ENCODE measurements at places on chromosomes 16 and 17.

DNA sequence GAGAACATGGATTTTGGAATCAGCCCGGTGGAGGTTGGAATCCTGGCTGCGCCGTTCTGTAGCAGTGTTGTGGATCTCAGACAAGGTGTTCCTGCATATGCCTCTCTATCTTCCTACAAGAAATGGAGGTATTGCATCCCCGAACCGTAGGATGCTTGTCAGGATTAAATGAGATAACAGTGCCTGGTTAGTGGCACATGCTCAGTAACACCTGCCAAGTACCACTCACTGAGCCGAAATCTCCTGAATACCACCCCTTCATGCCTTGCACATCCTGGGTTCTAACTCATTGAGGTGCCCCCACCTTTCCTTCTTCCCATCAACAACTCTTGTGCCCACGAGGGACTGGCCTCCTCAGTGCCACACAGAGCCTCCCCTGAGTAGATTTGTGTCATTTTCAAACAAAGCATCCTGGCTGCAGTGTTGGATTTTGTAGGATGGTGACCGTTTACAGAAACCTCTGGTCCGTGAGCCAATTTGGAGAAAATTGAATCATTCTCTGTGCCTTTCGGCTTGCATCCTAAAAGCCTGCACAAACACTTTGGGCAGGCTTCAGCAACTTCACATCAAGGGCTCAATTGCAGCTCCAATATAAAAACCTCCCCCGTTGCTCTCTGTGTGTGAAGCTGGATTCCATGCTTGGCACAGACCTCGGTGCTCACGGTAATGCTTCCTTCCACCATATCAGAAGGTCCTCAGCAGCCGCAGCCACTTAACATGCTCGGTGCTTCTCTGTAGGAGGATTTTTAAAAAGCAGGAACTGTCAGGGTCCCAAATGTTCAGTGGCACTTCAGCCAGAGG is 84.2 kb downstream of the WWOX start:
- no peak for DNase-seq

GRCh38 chr16:86291491-86291890 is 218.8 kb upstream of the FOXF1 start:
- DNase-seq: no peak

DNA sequence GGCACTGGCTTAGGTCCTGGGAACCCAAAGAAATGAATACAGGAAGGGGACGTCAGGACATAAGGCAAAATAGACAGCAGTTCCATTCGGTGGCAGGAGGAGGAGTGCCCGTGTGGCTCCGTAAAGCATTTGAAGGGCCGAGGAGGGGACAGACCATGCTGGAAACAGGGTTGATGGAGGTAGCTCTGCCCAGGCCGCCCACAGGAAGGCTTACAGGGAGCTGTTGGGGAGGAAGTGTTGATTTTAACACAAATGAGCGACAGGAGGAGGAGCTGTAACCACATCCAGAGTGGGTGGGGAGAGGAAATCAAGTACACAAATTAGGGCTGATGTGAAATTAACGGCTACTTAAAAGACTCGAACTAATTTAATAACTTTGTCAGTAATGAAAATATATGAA is 54.6 kb downstream of the RBFOX3 start:
- no peak for DNase-seq

- no peak for DNase-seq
Observed at GRCh38 chr16:12027558-12028287, 51.2 kb downstream of the SNX29 start.

- peak; percentile 42 for DNase-seq
Observed at GRCh38 chr17:68468788-68469187, 11.5 kb upstream of the WIPI1 start.

DNA sequence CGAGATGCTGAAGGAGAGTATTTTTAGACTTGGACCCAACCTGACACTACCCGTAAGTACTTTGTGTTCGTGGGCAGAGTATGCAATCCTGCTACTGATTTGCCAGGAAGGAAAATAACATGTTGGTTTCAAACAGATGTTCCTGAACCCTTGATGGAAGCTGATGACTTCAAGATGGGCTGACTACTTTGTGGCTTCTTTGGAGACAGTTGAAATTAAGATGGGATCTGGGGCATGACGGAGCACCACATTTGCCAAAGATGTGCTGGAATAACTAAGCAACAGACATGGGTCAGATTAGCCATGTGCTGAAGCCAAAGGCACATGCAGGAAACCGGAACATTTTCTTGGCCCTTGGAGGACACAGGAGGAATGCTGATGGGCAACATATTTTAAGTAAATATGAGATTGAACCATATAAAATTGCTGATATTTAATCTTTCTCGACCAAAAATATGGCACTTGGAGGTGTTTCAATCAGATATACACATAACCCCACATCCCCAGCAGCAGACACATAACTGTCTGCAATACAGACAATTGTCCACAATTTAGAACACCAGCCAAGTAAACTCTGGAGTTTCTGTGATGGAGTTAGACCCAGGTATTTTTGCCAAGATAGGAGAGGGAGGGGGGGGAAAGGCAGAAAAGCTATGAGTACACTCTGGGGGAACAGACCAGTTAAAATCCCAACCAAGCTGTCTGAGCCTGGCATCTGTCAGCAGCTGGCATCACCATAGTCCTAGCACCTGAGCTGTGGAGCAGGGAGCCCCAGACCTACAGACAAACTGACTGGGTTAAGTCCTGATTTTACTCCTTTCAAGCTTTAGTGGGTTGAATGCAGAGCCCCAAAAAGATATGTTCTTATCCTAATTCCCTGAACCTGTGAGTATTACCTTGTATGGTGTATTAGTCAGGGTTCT is 329.4 kb upstream of the CDH5 start:
- DNase-seq: no peak

- no peak for DNase-seq
Observed at GRCh38 chr17:72387487-72387886, 266.7 kb downstream of the SOX9 start.

- no peak for DNase-seq
Observed at GRCh38 chr17:79826204-79826680, 13.0 kb downstream of the CBX4 start.

DNA sequence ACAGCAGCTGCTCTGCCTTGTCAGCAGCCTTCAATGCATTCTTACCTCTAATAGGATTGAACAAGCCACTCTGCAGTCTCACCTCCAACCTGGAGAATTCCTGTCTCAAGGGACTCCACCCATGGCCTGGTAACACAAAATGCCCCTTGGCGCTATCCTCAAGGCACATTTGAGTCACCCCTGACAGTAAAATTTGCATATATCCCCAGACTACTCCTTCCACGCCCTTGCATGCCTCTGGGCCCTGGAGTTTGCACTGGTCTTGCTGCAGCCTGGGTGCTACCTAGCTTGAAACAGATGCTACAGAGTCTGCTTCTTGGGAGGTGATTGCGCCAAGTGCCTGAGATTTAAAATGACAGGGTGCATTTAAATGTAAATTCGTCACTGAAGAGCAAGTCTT is 391.4 kb upstream of the MAF start:
- no peak for DNase-seq

- DNase-seq: no peak
Observed at GRCh38 chr16:68756239-68756915, 19.3 kb downstream of the CDH1 start.

Measured in NCI-H524 treated with DMSO at 0.1 percent for 48 hours (cell line).